ENCODE measurements at places on chromosomes 3 and 15.
A peak's percentile ranks its signal among the peaks of the same experiment; 100 is the strongest.

GRCh38 chr3:11510356-11510755 is 133.4 kb downstream of the VGLL4 start:
- no peak for DNase-seq

- no peak for DNase-seq
Observed at GRCh38 chr3:21859124-21860081, 108.4 kb upstream of the ZNF385D start.

DNA sequence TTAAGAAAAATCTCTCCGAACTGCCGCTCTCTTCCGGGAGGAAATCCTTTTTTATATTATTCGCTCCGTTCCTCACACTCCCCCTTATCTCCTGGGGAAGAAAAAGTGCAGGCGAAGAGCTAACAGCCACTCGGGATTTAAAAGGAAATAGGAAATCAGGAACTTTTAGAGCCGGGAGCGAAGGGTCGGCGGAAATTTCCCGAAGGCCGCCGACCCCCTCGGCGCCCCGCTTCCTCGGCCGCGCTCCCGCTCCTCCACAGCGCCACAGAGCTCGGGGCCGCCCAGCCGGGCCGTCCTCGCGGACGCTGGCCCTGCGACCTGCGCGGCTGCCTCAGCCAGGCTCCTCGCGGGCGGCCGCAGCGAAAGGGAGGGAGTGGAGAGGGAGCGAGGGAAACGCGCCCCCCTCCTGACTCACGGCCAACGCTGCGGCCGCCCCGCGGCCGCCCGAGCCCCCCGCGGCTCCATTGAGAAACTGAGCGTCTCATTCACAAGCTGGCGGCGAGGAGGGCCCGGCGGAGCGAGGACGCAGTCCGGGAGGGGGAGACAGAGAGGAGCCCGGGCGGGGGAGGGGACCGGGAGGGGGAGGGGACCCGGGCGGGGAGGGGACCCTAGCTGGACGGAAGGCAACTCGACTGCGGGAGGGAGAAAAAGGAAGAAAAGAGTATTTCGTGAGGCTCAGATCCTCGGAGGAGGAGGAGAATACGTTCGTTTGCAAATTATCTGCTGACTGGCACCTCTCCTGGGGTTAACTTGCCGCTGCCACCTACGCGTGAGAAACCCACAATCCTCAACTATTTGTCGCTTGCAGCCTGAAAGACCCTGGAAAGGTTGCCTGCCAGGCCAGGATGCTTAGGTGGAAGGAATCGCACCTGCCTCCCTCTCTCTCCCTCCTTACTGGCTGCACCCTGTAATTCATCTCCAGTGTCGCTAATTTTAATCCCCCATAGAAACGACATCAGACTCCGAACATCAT is at the start of gene PTPN9:
PTPN9 (minus strand) TSS at position 368 of the 973 bp plus-strand sequence. CDS start 539 bp downstream, outside the sequence.
- DNase-seq, result peak; percentile 52

DNA sequence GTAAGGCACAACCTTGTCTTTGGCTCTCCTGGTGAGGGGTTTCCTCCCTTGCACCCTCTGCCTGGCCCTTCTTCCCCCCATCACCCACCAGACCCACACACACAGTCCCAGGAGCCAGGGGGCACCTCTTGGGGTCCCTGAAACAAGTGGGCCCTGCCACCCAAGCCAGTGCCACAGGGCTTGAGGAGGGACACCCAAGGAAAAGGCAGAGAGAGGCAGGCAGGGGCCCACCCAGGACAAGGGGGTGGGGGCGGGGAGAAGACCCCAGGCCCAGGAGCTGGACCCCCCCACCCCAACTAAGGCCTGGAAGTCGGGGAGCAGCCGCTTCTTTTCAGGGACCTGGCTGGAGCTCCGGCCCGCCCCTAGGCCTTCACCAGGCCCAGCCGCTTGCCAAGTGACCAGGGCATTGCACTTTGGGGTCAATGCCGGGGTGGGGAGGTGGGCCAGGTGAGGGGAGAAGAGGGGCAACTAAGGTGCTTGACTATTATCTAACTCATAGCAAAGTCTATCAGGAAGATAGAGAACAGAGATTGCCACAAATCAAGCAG is 88.9 kb downstream of the KCNMB2 start:
- no peak for DNase-seq

- no peak for DNase-seq
Observed at GRCh38 chr3:107432013-107432515, 54.8 kb downstream of the CCDC54 start.

- no peak for DNase-seq
Observed at GRCh38 chr3:45640724-45641361, 46.3 kb downstream of the LIMD1 start.

DNA sequence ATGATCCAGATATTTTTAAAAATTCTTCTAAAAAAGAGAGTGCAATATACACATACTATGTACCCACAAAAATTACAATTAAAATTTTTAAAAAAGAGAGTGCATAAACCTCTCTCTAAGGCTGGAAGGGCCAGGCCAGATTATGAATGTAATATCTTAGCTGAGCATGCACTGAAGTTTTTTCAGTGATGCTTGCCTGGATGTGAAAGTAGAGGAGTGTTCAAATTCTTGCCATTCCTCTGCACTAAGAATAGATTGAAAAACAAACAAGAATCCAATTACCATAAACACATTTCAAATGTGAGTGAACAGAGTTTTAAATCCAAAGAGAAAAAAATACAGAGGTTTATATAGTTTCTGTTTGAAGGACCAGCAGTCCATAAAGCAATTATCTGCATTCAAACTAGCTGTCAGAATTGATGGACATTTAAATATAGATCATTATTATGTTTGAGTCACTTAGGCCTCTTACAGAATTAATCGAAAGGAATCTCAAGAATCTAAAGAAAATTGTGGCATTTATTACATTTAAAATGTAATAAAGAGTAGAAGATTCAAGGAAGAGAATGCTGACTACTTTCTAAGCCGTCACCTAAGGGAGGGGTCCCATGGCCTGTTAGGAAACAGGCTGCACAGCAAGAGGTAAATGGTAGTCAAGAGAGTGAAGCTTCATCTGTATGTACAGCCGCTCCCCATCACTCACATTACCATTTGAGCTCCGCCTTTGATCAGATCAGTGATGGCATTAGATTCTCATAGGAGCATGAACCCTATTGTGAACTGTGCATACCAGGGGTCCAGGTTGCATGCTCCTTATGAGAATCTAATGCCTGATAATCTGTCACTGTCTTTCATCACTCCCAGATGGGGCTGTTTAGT is 159.3 kb upstream of the MDFIC2 start:
- no peak for DNase-seq

DNA sequence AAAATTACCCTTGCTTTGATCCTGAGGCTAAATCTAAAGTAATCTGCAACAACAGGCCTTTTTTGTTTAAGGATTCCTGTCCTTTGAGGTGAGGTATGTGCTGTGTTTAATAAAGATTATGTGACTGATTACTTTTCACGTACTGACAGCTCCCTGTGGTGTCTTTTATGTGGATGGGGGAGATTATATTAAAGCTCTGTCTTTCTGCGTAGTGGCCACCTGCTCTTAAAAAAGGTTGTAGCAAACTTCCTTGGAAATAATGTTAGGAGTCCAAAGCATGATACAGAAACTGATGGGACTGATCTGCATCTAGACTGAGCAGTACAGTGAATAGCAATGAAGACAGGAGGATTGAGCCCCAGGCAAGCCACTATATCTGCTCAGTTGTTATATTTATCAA is 453.0 kb upstream of the GOLIM4 start:
- DNase-seq, result no peak

DNA sequence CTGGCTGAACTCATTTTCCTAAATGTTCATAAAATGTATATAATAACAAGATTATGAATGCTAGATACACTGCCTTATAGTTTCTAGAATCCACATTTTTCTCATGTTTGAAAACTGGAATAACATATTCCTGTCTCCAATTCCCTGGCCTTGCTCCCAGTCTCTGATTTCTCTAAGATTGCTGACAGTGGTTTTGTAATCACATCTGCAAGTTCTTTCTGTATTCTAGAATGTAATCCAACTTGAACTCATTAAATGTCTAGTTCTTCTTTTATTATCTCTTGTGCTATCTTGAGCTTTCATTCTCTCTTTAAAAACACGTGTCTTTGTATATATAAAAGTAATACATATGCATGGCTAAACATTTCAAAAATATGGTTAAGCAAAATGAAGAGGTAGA is 215.2 kb upstream of the ADAMTS9 start:
- DNase-seq, result no peak

GRCh38 chr15:70264014-70264582 is 166.4 kb upstream of the TLE3 start:
- DNase-seq, result no peak

DNA sequence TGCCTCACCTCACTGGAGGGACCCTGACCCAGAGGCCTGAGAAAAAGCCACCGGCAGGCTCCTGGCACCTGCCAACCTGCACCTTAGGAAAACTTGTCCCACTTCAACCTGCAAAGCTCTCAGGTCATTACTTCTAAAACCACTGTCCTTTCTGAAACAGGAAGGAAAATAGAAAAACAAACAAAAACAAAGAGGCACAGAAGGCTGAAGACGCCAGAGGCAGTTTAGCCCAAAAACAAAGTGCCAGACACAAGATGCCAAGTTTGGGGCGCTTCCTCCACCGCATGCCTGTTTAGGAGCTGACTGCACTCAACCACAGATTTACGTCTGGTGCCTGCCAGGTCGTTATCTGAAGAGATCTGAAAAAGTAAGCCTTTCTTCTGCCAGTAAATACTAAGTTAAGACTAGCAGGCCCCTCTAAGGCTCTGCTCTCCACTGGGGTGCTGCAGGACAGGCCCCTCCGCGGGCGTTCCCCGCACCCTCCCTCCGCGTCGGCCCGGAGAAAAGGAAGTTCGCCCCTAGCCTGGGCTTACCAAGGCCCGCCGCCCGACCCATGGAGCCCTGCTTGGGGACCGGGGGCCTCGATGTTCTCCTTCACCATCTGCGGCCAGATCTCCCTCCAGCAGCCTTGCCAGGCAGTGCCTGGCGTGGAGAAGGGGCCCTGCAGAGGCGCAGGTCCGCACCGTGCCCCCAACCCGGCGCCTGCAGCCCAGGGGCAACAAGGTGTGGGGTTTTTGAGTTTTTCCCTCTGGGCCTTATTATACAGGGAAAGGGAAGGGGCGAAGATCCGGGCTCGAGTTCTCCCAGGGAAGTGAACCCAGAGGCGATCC is 1.3 kb downstream of the GOLGA8A start:
- no peak for DNase-seq

- no peak for DNase-seq
Observed at GRCh38 chr3:127106053-127106452, 86.9 kb upstream of the PRR23E start.

GRCh38 chr15:41773332-41773728 is 954 bp upstream of the MAPKBP1 start:
- no peak for DNase-seq

- DNase-seq, result no peak
Observed at GRCh38 chr15:42712584-42712983, 24.3 kb downstream of the CDAN1 start.

GRCh38 chr15:26214290-26214689 is 351.2 kb upstream of the ATP10A start:
- DNase-seq, result no peak

- no peak for DNase-seq
Observed at GRCh38 chr3:30668051-30668609, 61.7 kb downstream of the TGFBR2 start.

GRCh38 chr15:99403597-99403996 is 152.3 kb downstream of the LRRC28 start:
- no peak for DNase-seq

DNA sequence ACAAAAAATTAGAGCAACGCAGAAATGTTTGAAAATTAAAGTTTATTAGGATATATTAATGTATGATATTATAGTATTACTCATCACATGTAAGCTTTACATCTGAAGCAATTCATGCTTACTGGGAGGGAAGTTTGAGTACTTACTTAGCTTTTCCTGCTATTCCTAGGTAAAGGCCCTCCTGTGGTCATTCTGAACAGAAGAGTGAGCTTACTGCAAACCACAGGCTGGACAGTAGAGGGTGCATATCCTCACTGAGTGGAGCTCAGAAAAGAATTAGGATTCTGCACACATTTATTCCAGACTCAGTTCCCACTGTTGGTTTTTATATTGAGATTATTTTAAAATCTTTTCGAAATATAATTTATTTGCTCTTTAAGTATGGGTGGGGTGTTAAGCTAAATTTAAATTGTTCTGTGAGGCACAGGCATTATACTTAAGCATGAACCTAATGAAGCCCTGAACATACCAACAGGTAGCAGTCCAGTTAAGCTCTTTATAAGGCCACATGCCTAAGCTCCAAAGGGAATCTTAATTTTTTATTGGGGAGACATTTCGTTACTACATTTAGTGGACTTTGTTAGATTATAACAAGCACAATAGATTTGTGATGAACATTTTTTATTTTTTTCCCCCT is 10.2 kb downstream of the MRPS22 start:
- DNase-seq, result no peak

DNA sequence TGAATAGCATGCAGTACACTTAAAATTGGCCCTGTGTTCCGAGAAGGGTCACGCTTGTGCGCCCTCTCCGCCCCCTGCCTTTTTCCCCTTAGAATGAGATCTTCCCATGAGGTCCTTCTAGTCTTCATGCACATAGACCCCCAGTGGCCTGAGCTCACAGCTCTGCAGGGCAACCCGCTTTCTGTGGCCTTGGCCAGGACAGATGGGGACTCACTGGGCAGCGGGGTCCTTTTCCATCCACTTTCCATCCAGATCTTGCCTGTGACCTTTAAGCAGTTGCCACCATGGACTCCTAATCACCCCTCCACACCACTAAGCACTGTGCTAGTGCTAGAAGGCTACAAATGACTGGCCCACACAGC is 244.4 kb downstream of the UACA start:
- DNase-seq, result no peak

- DNase-seq, result no peak
Observed at GRCh38 chr15:36959746-36960145, 140.6 kb downstream of the MEIS2 start.

DNA sequence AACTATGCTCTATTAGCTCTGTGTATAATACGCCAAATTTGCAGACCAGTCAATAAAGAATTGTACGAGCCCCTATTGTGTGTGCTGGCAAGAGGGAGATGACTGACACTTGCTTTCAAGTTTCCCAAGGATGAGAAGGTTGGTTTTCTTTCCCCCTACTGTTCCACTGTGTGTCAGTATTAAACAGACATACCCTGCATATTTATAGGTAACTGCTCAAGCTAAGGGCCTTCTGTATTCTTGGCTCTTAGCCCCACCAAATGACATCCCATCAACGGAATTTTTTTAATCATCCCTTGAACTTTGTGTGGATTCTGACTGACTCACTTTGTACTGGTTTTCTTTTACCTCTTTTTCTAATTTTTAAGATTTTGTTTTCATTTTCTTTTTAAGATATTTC is 60.6 kb upstream of the GYG1 start:
- DNase-seq, result no peak

GRCh38 chr3:63193647-63194046 is 84.5 kb upstream of the SYNPR start:
- no peak for DNase-seq

- no peak for DNase-seq
Observed at GRCh38 chr3:72109327-72110259, 324.6 kb upstream of the PROK2 start.
